ENCODE measurements at places on chromosomes 5 and 9. TPM values are rescaled to one million over a fixed set of nuclear protein-coding genes. Genes with fewer than 3 reads are reported as not detected.

The CCDC192 gene
- polyA plus RNA-seq: not detected

The PCSK1 gene
- polyA plus RNA-seq: 0.04 TPM

The TEX48 gene
- not detected for polyA plus RNA-seq

The ARHGEF28 gene
- 6.5 TPM for polyA plus RNA-seq

The GLDC gene
- 2.3 TPM for polyA plus RNA-seq

The SLIT3 gene
- polyA plus RNA-seq: 2.0 TPM

The HMHB1 gene
- polyA plus RNA-seq: not detected

The BTNL8 gene
- 0.07 TPM for polyA plus RNA-seq

The BSPRY gene
- 27.5 TPM for polyA plus RNA-seq

The FAM153A gene
- 0.29 TPM for polyA plus RNA-seq

The SPINK5 gene
- 772 TPM for polyA plus RNA-seq

The POU5F2 gene
- 0.31 TPM for polyA plus RNA-seq

The AQP7 gene
- 0.54 TPM for polyA plus RNA-seq

The MORN5 gene
- polyA plus RNA-seq: 0.69 TPM

The NOXA1 gene
- 6.5 TPM for polyA plus RNA-seq

The TMEM250 gene
- 13.6 TPM for polyA plus RNA-seq

The IFNA13 gene
- polyA plus RNA-seq: not detected

The PRSS3 gene
- 112 TPM for polyA plus RNA-seq

The TLE1 gene
- polyA plus RNA-seq: 14.7 TPM

The PCA3 gene
- polyA plus RNA-seq: 0.06 TPM

The SLC1A3 gene
- 16.1 TPM for polyA plus RNA-seq

The PLCXD3 gene
- polyA plus RNA-seq: 0.10 TPM

The CLIC3 gene
- 474 TPM for polyA plus RNA-seq

The PCDHA9 gene
- polyA plus RNA-seq: 0.02 TPM

The PCDHGA7 gene
- polyA plus RNA-seq: 0.53 TPM

The EIF4EBP3 gene
- polyA plus RNA-seq: 27.6 TPM

The PDCD1LG2 gene
- polyA plus RNA-seq: 0.19 TPM

The BTNL3 gene
- polyA plus RNA-seq: 0.02 TPM

The IFNA2 gene
- polyA plus RNA-seq: not detected

The PFN3 gene
- not detected for polyA plus RNA-seq

The C9orf153 gene
- polyA plus RNA-seq: 0.02 TPM

The N4BP3 gene
- 26.2 TPM for polyA plus RNA-seq

The MAST4 gene
- polyA plus RNA-seq: 22.2 TPM

The CDKN2A gene
- polyA plus RNA-seq: 6.1 TPM

The DMRT3 gene
- 0.22 TPM for polyA plus RNA-seq

The PALM2AKAP2 gene
- 0.14 TPM for polyA plus RNA-seq

The PCDHA13 gene
- polyA plus RNA-seq: not detected

The TXNDC8 gene
- polyA plus RNA-seq: not detected

The ARHGEF37 gene
- 11.6 TPM for polyA plus RNA-seq

The PRDM9 gene
- not detected for polyA plus RNA-seq

The CATSPER3 gene
- polyA plus RNA-seq: 0.55 TPM

The FOXD4L5 gene
- polyA plus RNA-seq: 0.06 TPM

The SLC6A3 gene
- polyA plus RNA-seq: 0.11 TPM

The GABRA1 gene
- polyA plus RNA-seq: not detected

The NRARP gene
- polyA plus RNA-seq: 7.8 TPM

The KCNV2 gene
- polyA plus RNA-seq: not detected

Measured in esophagus (tissue), 2 donors.